ENCODE measurements at places on chromosomes 3 and 15.

GRCh38 chr3:23455084-23455483 lies 252.0 kb downstream of the UBE2E2 start:
- peak; percentile 90 for DNase-seq

GRCh38 chr15:48265135-48265534 lies 59.0 kb downstream of the SLC12A1 start:
- DNase-seq, result no peak

DNA sequence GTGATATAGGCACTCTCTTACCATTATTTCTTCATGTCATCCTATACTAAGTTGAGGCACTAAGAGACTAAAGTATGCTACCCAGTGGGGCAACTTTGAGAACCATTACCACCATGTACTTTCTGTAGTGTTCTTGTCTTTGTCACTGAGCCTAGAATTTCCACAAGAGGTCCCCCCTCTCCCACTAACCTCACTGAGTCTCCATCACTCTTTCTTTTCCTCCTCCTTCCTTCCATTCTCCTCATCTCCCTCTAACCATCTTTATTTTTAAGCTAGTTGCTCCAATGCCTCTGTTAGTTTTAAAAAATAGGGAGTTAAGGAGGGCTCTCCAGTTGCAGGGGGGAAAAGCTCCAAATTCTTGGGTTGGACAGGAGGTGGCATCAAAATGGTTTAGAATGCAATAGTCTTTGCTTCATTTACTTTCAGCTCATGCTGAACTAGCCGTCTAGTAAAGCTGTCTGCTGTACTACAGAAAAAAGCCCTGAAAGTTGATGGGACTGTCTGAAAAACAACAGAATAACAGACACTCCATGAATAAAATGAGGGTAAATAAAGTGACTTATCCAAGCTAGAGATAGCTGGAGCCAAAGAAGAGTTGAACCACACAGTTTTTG lies 85.1 kb upstream of the MYRIP start:
- DNase-seq, result no peak

DNA sequence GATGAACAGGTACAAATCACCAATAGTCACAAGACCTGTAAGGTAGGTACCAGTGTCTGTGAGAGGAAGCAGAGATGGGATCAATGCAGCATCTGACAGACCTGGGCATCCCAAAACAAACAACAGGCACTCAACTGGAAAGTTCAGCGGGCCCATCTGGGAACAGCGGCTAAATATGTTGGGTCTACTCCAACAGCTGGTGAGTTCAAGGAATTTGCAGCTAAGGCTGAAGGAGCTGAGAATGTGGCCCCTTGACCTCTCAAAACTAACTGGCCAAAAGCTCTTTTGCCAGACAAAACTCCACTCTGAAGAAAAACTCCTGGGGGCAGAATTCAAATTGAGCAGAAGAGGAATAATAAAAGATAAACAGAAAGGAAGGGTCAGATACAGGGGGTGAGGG lies 24.4 kb downstream of the AVEN start:
- peak; percentile 8 for DNase-seq

DNA sequence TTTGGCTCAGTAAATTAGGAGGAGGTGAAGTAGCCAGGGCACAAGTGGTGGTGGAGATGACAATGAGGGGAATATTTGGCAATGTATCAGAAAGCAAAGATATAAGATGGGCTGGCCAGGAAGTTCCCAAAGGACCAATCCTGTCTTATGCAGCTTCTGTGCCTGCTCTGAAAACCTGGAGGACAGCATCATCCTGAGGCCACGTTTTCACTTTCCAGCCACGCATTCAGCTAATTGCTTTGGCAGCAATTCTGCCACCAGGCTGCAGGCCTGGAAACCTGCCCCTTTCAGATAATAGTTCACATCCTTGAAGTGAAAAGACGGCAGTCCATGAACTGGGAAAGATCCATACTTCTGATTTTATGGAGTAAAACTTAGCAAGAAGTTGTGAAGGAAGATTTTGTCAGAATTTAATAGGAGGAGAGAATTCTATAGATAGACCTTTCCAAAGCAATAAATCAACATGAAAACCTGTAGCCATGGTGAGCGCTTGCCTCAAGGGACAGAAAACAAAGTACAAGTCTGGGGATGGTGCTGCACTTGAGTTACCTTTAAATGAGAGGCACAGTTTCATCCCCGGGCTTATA lies 682.5 kb downstream of the GRM7 start:
- no peak for DNase-seq

- DNase-seq, result peak; percentile 41
Observed at GRCh38 chr3:34212175-34212574, 413.7 kb downstream of the PDCD6IP start.

DNA sequence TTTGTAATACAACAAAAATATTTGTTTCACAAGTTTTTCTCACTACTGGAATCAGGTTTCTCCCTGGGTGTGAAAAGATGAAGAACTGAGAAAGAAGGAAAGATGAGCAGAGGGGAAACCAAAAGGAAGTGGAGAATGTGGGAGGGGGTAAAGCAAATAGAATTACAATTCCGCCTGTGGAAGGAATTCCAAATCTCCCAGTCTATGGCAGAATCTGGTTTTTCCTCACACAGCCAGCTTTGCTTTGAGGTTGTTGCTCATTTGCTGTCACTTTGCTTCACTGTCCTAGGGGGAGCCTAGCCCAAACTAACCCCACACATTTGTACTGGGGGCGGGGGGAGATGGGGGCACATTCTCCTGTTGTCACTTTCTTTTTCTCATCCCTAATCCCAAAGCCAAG lies 43.9 kb downstream of the RPL22L1 start:
- no peak for DNase-seq

- no peak for DNase-seq
Observed at GRCh38 chr3:156359368-156359767, 195.5 kb downstream of the SSR3 start.

DNA sequence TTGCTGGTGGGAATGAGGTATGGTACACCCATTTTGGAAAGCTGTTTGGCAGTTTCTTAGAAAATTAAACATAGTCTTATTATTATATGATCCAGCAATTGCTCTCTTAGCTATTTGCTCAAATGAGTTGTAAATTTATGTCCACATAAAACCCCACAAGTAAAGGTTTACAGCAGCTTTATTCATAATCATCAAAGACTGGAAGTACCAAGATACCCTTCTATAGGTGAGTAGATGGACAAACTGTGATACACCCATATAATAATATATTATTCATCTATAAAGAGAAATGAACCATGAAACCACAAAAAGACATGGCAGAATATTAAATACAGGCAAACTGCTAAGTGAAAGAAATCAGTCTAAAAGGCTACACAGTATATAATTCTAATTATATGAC lies 344.7 kb upstream of the CDIN1 start:
- no peak for DNase-seq

DNA sequence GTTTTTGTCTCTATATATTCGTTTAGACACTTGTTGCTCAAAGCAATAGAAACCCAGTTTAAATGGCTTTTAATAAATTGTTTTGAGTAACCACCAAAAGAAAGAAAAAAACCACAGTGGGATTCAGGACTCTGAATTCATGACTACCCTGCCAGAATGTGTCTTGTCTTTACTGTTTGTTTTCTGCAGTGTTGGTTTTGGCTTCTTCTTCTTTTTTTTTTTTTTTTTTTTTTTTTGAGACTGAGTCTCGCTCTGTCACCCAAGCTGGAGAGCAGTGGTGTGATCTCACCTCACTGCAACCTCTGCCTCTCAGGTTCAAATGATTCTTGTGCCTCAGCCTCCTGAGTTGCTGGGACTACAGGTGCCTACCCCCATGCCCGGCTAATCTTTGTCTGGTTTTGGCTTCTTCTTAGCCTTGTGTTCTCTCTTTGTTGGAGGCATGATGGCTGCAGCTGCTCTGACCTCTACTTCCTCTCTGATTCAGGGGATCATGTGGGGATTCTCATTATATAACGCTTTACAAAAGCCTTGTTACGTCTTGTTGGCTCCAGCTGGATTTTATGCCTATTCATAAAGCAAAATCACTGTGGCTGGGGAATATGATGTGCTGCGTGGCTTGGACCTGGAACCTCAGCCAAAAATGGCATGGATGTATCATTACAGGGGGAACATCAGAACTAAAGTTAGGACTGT lies 54.0 kb downstream of the PLS1 start:
- no peak for DNase-seq
